Stimulated activated CD8-positive, alpha-beta memory T cell treated with anti-CD3 and anti-CD28 coated beads, Interleukin-7, amount 100 ng/mL, for 48 hours (primary cell): ENCODE measurements at places on chromosomes 3 and 15.
A peak's percentile ranks its signal among the peaks of the same experiment; 100 is the strongest.

DNA sequence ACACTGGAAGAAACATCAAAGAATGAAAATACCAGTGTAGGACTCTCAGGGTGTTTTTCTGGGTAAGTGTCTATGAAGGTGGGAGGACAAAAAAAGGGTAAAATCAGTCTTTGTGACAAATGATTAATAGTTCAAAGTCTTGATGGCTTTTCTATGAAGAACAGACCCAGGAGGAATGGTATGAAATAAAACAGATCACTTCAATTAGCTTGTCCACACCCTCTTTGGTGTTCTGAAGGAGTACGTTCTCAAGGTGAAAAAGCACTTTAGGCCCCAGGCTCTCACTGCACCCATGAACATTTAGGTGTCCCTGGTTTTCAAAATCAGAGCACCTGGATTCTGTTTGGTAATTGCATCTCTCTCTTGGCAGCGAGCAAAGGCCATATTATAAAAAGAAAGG lies 383.6 kb upstream of the NR2F2 start:
- no peak for DNase-seq

DNA sequence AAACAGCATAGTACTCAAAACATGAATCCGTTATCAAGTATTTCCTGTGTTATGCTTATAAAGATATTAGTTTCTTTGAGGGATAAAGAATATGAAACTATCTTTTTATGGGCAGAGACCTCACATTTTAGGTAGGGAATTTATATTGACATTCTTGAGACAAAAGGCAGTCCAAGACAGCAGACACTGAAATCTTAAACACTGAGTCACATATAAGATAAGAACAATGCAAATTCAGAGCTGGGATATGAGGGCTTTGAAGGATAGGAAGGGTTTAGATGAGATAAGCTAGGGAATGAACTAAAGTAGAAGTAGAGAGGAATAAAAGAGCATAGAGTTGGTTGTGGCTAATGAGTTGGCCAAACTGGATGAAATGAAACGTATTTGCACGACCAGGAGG lies 58.4 kb downstream of the ASTE1 start:
- no peak for DNase-seq

- DNase-seq, result peak; percentile 26
These were observed 53.2 kb downstream of the LIPC start for GRCh38 chr15:58484791-58485600.

DNA sequence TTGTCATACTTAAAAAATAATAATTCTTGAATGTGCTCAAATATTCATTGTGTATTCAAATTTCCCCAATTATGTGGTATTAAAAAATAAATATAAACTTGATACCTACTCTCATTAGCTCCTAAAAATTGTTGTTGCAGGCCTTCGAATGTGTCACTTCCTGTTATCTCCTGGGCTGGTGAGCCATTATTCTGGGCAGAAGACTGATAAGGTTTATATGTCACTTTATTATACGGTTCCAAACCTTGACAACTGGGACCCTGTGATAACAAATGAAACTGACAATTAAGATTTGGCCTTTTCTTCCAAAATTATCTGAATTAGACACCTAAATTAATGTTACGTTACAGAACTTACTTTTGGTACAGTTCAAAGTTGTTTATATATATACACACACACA lies 15.0 kb downstream of the CEP152 start:
- no peak for DNase-seq

DNA sequence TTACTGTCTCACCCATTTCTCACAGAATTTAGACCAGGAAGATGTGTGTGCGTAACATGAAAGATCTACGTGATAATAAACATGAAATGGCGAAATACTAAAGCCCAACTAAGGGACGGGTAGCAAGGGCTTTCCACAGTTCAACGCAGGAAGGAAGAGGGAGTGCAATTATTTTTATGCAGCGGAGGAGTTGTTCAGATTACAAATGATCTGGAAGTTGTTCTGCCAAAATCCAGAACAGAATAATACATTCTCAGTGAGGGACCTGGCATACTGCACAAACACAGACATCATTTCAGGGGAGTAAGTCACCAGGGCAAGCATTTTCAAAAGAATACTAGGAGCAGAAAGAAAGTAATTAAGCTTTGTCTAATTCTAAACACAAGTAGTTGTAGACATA lies 133.6 kb upstream of the RAP2B start:
- DNase-seq, result no peak

DNA sequence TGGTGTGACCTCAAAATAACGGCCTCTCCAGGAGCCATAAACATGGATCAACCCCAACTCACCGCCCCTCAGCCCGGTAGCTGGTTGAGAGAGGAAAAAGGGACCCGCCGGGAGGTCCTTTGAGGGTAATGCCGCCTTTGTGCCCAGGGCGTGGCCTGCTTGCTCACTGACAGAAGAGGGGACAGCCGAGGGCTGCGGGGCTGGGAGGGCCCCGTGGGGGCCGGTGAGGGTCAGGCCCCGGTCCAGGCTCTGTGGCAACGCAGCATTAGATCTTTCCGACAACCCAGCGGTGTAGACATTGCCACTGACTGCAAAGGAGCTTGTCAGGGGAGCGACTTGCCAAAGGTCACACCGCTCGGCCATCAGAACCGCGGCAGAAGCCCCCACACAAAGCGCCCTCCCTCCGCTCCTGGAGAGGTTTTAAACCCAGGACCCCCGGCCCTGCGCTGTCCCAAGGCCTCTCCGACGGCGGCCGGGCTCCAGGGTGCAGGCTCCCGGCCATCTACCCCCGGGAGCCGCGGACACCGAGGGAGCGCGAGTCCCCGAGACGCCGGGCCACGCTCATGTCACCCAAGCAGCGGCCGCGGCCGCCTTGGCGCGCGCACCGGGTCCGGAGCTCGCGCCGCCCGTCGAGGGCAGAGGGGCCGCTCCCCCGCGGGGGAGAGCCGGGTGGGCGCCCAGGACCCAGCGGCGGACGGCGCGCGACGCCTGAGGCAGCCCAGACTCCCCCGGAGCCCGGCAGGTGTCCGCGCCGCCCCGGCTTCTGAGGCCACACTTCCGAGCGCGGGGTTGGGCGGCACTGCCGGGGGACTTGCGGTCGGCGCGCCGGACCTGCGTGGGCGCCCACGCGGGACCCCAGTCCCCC lies 975 bp downstream of the PCSK6 start:
- no peak for DNase-seq

DNA sequence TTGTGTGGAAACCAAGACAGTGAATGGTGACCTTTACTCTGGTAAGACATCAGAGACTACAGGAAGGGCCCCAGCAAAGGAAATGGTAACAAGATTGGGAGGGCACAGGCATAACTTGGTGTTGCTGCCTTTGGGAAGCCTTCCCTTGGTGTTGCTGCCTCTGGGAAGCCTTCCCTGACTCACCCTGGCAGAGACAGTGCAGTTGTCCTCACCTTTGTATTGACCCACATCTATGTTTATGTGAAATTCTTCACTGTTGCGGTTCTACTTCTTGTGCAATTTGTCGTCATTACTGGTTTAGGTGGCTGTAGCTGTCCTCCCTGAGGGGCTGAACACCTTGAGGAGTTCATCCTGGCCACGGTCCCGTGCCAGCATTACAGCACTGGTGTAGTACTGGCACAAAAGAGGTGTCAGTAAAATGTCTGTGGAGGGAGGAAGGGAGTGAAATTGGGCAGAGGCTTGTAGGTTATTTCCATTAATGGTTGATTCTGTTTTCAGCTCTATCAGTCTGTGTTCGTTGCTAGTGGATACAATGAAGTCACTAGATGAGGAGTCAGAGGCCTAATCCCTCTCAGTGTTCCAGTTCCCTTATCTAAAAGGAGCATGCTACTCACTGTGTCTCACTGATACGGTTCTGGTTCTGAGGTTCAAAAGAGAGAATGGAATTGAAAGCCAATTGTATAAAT lies 21.6 kb downstream of the IFT122 start:
- DNase-seq, result no peak

GRCh38 chr3:64759811-64760210 lies 72.0 kb upstream of the ADAMTS9 start:
- no peak for DNase-seq

DNA sequence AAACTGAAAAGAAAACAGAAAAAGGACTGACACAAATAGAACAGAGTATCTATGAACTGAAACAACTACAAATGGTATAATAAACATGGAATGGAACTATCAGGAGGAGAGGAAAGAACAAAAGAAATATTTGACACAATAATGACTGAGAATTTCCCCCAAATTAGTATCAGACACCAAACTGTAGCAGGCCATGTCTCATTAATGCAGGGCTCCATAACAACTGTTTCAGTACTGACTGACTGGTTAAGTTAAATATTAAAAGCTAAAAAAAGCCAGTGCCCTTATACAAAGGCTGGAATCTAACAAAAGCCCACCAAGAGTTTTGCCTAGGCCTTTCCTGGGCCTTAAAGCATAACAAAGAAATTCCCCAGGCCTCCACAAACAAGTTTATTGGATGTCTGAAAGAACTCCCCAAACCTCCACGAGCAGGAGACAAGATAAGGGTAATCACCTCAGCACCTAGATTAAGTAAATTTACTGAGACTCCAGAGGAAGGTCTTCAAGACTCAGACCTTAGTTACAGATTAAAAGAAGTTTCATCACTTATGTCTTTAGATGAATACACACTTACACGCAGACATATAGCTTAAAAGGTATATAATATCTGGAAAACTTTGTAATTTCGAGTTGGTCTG lies 45.7 kb downstream of the KPNA1 start:
- DNase-seq, result no peak
